ENCODE measurements at places on chromosomes 6 and 20.

DNA sequence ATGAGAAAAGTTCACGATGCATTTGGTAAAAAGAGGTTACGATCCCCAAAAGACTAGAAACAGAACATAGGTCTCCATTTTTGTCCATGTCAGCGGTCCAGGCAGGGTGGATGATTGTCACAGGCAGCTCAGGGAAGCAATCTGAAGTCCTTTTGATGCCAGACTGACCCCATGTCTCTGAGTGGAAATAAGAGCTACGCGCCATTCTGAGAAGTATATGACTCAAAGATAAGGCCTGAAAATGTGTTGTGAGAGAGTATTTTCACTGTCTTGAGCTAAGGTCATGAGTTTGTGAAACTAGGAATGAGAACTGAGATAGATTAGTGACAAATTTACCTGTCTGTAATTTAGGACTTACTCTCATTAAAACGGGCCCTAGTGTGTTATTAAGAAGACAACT is 69.5 kb downstream of the LYRM4 start:
- no peak for DNase-seq

GRCh38 chr6:161917645-161918044 is 643.8 kb upstream of the AGPAT4 start:
- no peak for DNase-seq

GRCh38 chr6:21398741-21399325 is 194.7 kb upstream of the SOX4 start:
- DNase-seq = no peak

- DNase-seq = no peak
Observed at GRCh38 chr6:68229566-68229965, 405.5 kb upstream of the ADGRB3 start.

DNA sequence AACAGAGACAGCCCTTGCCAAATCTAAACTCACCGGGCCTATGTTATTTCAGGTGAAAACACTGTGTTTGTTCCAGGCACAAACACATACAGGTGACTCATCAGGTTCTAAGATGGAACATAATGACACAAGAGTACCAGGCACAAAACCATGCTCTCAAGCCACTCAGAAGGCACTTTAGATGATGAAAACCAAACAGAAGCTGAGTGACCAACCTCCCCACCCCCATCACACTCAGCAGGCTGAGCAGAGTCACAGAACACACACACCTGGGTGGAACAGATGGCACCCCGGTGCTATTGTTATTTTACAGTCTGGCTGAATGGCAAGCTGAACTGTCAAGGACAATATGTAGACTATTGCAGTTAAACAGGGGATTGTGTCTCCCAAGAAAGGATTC is 20.6 kb upstream of the NKX2-2 start:
- DNase-seq = no peak

- DNase-seq = no peak
Observed at GRCh38 chr20:63507083-63507743, 8.3 kb upstream of the EEF1A2 start.

DNA sequence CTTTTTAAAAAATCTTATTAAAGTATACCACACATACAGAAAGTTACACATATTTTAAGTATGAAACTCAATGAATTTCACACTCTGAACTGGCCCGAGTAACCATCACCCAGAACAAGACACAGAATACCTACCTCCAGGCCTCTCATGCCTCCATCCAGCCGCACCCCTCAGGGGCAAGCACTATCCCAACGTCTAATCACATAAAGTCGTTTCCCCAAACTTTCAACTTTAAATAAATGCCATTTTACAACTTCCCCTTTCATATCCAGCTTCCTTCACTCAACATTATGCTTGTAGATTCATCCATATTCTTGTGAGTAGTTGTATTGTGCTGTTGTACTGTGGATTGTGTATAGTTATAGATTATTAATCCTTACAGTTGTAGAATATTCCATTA is 539.1 kb downstream of the CD83 start:
- DNase-seq = no peak

- peak; percentile 80 for DNase-seq
Observed at GRCh38 chr20:3677733-3678132, 4.1 kb downstream of the ADAM33 start.

DNA sequence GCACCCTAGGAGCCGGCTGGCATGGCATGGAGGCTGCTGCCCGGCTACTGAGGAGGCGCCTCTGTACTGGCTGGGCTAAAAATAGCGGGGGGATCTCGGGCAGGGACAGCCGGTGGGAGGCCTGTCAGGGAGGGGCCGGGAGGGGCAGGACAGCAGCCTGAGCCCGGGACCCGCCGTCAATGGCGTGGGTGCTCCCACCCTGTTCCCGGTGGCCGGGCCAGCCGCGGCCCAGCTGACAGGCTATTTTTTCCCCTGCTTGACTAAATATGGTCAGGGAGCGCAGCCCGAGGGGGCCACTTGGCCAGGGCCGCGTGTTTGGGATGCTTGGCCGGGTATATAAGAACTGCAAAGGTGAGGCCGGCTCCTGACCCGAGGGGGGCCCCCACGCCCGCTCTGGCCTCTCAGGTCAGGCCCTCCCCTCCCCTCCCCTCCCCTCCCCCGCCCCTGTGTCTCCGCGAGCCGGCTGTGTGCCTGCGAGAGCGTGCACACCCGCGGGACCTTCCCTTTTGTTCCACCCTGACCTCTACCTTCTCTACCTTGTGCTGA is 74.4 kb upstream of the GATA5 start:
- DNase-seq = peak; percentile 68

- no peak for DNase-seq
Observed at GRCh38 chr6:167475947-167476346, 151.1 kb downstream of the TTLL2 start.

DNA sequence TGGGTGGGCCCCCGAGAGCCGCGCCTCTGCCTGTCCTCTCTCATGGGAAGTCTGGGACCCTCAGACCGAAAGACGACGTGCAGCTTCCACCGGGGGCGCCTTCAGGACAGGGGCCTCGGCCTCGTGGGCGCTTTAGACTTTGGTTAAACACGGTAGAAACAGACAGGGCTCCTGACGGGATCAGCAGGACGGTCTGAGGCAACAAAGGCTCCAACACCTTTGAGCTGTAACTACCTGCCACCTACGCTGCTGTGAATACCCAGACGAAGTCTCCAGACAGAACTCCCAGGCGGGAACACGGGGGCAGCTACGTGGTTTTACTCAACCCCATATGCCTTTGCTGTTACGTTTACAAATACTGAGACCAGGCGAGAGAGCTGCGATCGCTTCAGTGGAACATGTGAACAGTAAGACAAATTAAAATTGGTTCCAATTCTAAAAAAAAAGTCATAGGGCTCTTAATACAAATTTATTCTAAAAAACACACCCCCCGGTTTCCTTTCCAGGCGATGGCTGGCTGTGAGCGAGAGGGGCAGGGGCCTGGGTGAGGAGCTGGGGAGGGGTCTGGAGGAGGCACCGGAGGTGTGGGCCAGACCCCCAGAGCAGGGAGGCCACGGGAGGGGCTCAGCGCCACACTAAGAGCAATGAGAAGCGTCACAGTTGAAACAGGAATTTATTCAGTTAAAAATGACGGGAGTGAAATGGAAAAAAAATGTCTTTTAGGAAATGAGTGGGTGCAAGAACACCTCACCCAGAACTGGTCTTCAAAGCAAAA is 453.2 kb downstream of the QKI start:
- DNase-seq = no peak

- DNase-seq = no peak
Observed at GRCh38 chr20:24813496-24813895, 135.6 kb upstream of the CST7 start.

DNA sequence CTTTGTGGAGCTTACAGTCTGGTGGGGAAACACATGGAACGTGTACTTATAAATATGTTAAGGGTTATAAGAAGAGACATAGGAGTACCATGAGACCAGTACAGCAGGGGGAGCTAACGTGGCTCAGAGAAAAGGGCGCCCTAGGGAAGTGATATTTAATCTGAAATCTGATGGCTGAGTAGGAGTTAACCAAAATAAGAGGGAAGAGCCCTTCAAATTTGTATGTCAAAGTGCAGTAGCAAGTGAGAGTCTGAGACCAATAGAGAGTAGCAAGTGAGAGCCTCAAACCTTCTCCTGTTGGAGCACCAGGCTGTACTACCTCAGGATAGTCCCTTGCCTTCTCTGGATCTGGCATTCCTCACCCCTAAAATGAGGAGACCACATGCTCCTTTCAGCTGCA is 6.1 kb upstream of the PKIG start:
- no peak for DNase-seq

DNA sequence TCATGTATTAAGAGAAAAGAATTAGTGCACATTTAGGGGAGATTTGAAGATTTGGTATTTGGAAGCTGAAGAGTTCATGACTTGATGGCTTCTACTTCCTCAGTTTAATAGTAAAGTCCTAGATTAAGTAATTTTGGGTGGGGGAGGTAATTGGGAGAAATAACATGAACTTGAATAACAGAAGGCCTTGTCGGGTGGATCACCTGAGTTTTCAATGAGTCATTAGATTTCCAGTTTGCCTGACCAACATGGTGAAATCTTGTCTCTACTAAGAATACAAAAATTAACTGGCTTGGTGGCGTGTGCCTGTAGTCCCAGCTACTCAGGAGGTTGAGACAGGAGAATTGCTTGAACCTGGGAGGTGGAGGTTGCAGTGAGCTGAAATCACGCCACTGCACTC is 181.0 kb downstream of the GJA1 start:
- no peak for DNase-seq

DNA sequence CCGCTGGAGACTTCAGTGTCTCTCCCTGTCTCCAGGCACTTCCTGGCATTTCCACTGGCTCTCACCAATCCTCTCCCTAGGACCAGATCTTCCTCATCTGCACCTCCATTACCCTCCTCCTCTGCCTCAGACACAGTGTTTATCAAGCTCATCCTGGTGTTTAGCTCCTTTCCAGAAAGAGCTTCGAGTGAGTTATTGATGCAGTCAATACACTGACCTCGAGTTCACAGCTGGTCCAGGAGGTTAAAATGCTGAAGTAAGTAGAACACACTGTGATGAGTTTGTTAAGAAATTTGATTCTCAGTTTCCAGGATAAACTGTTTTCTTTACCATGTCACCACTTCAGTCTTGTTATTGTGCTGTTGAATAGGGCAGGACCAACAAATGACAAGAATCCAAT is 42.1 kb upstream of the ARMC2 start:
- DNase-seq = no peak

DNA sequence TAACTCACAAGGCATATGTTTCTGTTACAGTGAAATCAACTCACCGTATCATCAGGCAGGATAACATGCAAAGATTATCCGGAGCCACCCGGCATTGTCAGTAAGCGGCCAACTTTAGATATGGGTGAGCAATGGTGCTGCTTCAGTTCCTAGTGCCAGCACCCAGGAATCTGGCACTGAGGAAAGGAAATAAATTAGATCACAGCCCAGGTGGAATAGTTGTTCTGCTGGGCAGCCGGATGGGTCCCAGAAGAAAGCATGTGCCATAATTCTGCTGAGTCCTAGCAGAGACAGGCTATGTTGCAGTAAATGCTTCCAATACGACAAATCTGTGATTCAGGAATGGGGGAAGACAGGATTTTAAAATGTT is 183.6 kb upstream of the SPTLC3 start:
- DNase-seq = no peak

DNA sequence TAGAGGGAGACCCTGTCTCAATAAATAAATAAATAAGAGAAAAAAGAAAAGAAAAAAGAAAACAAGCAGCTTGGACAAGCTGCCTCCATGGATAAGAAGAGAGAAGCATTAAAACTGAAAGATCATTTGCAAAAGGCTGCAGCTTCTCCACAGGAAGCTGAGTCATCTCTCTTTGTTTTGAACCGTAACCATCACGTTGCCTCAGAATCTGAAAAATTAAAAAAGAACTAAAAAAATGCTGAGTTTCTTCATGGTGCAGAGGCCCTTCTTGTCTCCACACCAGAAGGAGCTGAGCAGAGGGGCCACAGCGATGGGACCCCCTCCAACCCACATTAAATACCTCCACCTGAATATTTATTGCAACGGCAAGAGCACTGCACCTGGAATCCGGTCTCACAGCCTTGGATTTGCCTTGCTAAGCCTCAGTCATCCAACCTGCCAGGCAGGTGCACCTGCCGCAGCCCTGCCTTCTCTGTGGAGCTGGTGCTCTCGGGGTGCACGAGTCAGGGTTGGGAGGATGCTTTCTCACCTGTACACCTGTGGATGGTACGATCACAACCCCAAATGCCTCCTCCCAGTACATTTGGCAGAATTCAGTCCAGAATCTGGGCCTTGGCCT is 28.1 kb downstream of the TOX2 start:
- no peak for DNase-seq

DNA sequence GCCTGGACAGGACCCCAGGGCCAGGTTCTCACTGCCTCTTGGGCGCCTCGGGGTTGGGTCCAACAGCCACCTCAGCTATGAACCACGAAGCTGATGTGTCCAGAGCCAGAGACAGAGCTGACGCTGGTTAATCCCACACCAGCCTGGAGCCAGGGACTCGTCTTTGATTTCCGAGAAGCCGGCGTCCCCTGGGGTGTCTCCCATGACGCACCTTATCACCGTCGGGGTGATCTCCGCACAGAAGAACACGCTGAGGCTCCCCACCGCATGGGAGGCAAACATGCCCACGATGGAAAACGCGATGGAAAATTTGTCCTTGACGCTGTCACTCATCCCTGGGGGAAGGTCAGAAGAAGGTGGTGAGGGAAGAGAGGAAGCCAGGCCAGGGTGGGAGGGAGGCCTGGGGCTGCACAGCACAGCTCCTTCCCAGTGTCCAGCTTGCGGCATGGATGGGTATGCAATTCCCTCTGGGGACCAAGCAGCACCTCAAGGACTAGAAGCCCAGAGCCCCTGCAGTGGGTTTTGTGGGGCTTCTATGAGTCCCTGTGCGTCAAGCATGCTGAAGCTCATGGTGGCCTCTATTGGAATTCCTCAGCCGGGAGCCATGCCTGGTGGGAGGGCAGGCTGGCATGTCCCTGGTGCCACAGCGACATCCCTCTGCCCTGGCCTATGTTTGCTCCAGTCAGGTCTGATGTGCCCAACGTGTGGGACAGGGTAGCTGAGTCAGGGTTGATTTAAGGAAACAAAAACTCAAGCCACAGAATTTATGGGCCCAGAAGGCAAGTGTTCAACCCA is 25.1 kb downstream of the PSMG4 start:
- DNase-seq = peak; percentile 23

- DNase-seq = no peak
Observed at GRCh38 chr6:11094411-11094851, 797 bp downstream of the SMIM13 start.

- DNase-seq = no peak
Observed at GRCh38 chr6:85130743-85131142, 319.1 kb upstream of the NT5E start.

DNA sequence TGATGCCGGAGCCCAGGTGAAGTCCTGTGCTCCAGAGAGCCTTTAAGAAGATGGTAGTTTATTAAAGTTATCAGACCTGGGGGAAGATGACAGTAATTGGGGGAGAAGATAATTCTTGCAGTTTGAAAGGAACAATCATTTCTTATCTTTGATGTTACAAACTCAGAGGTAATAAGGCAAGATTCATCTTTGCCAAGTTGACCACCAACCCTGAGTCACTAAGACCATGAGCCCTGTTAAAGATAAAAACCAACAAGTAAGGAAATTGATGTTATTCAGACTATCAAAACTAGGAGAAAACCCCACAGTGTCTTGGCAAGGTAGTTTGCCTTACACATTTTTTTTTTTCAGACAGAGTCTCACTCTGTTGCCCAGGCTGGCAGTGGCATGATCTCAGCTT is 73.1 kb downstream of the MKKS start:
- no peak for DNase-seq

Measured in left hindlimb (tissue), 1 donor.